T-helper 17 cell (primary cell): ENCODE measurements at places on chromosomes 7 and 10.

- no peak for DNase-seq
Observed at GRCh38 chr10:44743535-44743934, 167.6 kb upstream of the TMEM72 start.

DNA sequence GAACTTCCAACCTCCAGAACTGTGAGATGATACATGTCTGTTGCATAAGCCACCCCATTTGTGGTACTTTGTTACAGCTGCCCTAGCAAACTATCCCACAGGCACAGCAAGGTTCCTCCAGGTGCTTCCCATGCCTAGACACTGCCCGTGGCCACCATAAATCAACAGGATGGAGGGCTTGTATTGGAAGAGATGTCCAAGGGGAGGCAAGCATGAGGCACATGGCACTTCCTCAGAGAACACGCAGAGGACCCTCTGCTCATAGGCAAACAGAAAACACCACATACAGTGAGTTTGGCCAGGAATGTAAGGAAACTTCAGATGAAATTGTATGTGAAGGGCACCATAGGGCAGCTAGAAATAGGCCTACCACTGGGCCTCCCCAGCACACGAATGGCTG, 291.1 kb downstream of the GRID1 start:
- no peak for DNase-seq

DNA sequence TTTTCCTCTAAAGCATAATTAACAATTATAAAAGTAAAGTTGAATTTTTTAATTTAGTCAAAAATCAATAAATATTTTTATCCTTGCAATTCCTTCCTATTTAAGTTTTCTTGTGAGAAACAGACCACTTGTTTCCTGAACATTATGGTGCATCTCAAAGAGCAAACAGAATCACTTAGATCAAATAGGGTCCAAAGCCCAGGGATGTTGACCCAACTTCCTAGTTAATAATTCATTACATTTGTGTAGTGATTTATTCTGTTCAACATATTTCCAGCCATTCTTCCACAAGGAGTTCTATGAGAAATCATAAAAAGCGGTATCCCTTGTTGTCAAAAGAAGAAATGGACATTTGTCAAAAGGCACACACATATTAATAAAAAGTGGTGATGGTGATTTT, 315.6 kb downstream of the LRRTM3 start:
- no peak for DNase-seq

DNA sequence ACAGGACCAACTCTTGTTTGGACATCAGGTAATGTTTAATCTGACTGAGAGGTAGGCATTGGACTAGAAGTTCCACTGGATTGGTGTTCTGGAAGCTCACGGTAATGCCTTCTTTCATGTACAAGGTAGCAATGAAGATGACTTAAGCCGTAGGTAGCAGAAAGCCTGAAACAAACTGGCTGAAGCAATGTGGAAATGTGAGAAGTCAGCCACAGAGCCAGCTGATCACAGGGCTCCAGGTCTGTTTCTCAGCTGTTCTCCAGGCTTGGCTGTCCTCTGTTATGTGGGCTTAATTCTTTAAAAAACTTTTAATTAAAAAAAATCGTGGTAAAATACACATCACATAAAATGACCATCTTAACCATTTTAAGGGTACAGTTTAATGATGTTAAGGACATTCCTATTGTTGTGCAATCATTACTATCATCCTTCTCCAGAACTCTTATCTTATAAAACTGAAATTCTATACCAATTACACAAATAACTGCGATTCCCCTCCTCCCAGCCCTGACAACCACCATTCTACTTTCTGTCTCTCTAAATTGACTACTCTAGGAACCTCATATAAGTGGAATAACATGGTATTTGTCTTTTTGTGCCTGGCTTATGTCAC, 101.4 kb upstream of the ZNF32 start:
- no peak for DNase-seq

- DNase-seq = no peak
Observed at GRCh38 chr7:18679261-18679660, 183.7 kb downstream of the HDAC9 start.

GRCh38 chr7:17391366-17391765, 92.9 kb downstream of the AHR start:
- no peak for DNase-seq

DNA sequence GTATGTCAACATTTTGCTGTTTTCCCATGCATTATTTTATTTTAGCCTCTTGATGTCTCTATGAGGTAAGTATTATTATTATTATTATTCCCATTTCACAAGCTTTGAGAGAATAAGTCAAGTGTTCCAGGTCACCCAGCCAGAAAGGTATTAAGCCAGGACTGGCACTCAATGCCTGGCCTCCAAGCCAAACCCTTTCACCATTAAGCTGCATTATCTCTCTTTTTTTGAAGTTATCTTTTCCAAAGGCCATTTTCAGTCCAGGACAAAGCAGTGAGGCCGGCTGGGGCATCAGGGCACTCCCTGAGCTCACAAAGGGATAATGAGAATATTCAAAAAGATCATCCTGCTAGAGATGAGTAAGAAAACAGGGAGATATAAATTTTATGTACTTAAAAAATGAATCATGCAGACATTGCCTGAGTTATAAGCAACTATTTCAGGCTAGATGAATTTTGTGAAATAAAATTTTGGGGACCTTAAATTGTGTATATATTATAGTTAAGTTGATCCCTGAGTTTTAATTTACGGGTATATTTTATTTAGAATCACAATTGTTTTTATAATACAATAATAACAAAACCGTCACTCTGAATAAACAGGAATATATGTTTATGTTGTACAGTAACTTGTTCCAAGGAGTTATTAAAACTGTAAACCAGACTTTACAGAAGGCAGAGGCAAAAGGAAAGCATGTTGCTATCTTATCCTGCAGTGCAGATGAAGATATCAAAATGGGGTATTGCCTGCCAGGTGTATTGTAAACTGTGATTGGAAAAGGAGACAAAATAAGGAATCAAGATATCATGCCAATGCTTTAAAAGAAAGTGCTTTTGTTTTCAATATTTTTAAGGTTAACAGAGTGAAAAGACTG, 51.3 kb upstream of the CAV2 start:
- DNase-seq = no peak

GRCh38 chr10:43392748-43393147, 16.2 kb downstream of the HNRNPF start:
- no peak for DNase-seq

GRCh38 chr10:102604439-102604841, 39.8 kb upstream of the TRIM8 start:
- DNase-seq = no peak

DNA sequence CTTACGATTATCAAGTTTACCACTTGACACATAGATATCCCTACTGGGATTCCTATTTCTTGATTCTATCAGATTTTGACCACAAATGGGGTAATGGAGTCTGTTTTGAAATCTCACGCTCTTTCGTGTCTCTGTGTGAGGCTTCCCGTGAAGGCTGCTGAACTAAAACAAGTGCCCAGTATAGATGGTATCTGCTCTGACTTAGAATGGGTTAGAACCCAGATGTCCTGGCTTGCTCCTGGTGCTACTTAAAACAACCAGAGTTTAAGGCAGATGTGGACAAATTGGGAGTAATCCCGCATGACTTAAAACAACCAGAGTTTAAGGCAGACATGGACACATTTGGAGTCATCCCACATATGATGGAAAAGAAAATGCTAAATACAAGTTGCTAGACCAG, 85.9 kb downstream of the FAM204A start:
- DNase-seq = no peak

DNA sequence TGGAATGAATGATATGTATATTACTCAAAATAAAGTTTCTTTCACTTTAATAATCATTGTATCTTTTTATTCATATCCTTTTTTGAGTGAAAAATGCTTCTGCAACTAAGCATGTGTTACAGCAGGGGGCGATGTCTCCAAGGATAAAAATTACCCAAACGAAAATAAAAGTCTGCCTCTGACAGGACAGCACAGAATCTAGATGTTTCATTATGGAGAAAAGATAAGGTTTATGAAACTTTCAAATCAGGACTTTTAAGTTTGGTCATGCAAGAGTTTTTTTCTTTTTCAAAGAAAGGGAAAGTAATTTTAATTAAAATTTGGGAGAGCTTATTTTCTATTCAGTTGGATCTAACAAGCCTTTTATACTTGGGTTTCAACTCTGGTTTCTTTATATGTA, 48.4 kb downstream of the TES start:
- no peak for DNase-seq

DNA sequence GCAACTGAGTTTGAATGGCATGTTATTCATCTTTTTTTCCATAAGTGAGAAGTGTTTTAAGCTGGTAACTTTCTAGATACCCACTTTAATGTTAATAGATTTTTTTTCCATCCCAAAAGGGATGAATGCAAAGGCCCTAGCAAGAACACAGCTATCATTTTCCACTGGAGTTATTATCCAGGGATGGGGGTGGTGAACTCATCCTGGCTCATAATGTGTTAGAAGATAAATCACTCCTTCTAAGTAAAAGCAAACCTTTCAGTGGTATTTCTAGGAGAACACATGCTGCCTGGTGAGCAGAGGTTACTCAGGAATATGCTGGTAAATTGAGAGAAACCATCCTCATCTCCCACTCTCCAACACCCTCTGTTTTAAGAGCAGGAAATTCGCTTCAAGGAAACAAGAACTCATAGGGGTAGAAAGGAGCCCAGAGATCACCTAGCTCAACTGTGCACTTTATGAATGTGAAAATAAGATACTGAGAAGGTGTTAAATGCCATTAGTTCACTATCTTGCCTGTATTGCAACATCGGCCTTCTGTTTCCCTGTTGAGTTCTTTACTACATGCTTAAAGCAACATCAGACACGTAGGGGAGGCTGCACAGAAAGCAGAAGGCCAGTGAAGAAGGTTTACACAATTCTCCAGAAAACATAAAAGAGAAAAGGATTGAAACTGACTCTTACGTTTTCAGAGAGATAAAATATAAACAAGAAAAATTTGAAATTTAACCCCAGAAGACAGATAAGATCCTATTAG, 264.0 kb upstream of the PRKCQ start:
- no peak for DNase-seq

DNA sequence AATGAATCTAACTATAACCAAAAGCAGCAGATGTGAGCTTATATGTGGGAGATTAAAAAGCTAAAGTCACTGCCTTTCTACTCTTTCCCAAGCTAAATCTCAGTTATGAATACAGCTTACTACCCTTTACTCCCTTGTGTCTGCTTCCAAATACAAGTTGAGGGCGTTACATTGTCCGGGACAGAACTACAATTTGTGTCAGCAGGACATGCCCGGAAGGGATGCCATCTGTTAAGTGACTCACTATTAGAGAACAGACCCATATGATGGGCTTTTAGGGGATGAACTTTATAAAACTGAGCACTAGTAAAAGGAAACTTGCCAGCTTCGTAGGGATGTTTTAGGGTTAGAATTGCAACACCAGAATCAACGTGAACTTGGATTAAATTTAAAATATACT, 299.7 kb upstream of the CSTF2T start:
- no peak for DNase-seq

GRCh38 chr7:115971506-115971905, 59.1 kb downstream of the TFEC start:
- DNase-seq = no peak

GRCh38 chr7:77313085-77313484, 103.1 kb downstream of the GSAP start:
- DNase-seq = no peak

- no peak for DNase-seq
Observed at GRCh38 chr7:81053623-81054022, 134.8 kb upstream of the SEMA3C start.

DNA sequence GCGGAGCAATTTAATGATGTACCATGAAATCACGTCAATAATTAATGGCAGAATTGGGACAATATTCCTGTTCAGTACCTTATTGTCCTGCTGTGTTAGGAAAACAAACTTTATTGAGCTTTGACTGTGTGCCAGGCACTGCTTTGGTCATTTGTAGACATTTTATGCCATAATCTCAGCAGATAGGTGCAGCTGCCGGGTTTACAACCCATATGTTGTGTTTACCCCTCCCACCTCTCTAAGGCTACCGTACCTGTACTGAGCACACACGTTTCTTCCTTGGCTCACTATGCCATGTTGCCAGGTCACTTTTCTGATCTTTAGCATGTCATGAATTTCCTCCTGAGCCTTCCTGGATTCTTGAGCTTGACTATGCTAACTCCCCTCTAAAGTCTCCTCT, 422.2 kb downstream of the PHTF2 start:
- DNase-seq = no peak

- DNase-seq = no peak
Observed at GRCh38 chr10:98404571-98405359, 10.2 kb downstream of the PYROXD2 start.

GRCh38 chr7:131578602-131579001, 22.2 kb upstream of the PODXL start:
- no peak for DNase-seq
